ENCODE measurements at places on chromosomes 12 and 14.

DNA sequence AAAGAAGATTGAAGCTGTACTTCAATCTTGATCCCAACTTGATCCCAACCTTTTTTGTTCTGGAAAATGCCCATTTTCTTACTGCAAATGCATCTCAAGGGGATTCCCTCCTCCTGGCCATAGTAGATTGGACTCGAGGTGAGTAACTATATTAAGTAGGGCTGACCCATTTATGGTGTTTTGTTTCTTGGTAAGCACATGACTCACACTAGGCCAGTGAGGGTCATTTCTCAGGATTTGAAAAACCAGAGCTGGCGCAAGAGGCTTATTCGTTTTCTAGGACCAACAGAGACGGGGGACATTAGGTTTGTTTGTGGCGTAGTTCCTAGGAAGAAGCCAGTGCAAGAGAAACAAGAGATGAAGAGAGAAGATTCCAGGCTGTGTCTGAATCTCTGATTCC is 51.4 kb downstream of the MRPL42 start:
- no peak for DNase-seq

DNA sequence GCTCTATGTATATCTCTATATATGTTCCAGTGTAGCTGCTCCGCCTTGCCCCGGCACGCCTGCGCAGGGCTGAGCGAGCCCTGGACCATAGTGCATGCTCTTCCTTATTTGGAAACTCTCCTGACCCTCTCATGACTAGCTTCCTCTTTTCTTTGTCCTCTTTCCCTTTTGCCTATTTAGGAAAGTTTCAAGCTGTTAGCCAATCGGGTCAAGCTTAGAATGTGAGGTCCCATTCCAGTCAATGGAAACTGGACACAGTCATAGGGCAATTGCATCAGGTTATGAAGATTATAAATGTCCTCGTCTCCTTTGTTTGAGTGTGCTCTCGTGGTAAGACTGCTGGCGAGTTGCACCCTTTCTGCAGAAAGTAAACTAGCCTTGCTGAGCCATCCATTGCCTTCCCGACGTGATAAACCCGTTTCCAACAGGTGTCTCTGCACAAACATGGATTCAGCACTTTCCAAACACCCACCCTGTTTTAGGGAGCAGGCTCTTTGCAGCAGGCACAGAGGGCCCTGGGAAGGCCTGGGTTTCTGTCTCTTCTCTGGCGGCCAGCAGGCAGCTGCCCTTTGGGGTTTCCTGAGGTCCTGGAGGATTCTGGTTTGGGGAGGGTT is 30.9 kb downstream of the CCDC92 start:
- no peak for DNase-seq

- DNase-seq: no peak
These were observed 59.5 kb downstream of the SEL1L start for GRCh38 chr14:81474148-81474492.

DNA sequence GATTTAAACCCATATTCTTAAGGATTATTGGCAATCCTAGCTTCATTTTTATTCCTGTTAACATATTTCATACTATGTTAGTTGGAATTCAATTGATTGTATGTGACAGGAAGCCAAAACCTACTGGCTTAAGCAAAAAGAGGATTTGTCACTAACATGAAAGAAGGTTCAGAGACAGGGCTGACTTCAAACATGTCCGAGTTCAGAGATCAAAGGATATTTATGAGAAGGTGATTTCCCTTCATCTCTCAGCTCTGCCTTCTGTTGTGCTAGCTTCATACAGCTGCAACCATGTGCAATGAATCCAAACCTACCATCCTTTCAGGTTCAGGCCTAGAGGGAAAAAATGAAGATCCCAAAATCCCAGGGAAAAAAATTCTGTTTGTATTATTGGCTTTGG is 349.7 kb downstream of the ATP23 start:
- DNase-seq: no peak

DNA sequence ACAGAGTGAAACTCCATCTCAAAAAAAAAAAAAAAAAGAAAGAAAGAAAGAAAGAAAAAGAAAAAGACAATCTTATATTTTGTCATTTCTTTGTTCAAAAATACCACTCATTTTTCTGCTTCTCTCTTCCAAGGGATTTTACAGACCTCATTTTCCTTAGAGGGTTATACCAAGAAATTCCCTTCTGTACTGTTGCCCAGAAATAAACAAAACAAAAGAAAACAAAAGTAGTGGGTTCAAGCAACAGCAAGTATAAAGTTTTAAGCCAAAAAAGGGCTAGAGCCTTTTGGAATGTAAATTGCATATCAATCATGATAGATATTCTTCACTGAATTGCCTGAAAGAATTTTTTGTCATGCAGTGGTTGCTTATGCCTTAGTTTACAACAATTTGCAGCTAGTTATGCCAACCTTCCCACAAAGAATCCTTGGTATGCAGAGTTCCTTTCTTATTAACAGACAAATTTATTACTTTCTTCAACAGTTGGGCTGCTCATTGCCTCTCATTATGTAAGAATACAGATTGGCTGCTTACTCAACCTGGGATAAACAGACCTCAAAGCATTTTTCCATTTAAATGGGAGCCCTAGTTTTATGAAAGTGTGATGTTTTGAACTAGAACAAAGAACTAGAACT is 129.1 kb upstream of the PPFIA2 start:
- DNase-seq: no peak

DNA sequence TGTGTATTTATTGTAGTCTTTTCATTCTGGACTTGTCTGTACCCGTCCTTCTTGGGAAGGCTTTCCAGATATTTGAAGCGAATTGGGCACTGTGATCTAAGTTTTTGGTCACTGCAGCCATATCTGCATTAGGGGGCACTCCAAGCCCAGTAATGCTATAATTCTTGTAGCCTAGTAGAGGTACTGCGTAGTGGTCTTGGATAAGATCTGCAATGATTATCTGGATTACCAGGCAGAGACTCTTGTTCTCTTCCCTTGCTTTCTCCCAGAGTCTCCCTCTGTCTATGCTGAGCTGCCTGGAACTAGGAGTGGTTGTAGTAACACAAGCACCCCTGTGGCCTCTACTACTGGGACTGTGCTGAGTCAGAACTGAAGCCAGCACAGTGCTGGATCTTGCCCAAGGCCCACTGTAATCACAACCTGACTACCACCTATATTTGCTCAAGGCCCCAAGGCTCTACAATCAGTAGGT is 30.0 kb downstream of the SLC38A2 start:
- peak; percentile 62 for DNase-seq

GRCh38 chr14:45641541-45641940 is 388.5 kb upstream of the MIS18BP1 start:
- no peak for DNase-seq

DNA sequence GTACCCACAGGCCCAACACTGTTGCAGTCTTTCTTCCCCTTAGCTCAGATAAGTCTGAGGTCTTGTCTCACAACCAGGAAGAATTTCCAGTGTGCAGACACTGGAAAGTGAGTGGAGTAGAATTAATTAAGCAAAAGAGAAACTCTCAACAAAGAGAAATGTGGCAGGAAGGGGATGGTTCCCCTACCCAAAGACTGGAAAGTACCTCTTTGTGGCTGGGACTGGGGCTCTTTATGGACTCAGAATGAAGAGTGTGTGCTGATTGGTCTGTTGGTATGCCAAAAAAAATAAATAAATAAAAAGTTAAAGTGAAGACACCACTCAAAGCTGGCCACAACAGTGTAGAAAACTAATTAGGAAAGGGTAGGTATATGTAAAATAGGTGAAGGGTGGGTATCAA is 26.4 kb downstream of the GLIPR1L1 start:
- no peak for DNase-seq

DNA sequence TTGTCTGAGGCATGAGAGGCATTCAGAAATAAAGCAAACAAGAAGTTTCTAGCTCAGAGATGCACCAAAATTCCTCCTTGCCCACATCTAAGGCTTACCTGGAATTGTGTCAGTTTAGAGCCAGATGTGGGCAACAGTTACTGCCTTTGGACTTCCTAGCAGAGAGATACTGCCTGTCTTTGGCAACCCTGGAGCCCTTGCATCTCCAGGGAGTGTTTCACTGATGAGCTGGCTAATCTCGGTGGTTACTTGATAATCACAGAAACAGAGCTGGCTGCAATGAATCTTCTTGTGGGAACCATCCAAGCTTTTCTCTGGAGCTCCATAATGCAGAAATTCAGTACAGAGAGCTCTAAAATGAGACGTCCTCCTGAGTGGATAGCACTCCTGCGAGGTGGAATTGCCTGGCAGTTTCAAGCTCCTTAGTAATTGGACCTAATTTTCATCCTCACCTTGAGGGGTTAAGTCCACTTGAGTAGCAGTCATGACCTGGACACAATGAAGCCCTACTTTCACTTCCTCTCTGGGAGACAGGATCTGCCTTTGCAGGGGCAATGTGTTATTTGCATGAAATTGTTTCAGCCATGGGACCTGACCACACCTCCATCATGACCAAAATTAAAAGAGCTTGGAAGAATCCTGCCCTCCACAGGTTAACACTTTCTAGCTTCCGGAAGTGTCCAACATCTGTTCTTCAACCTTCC is 108.8 kb upstream of the ARHGAP5 start:
- DNase-seq: no peak

DNA sequence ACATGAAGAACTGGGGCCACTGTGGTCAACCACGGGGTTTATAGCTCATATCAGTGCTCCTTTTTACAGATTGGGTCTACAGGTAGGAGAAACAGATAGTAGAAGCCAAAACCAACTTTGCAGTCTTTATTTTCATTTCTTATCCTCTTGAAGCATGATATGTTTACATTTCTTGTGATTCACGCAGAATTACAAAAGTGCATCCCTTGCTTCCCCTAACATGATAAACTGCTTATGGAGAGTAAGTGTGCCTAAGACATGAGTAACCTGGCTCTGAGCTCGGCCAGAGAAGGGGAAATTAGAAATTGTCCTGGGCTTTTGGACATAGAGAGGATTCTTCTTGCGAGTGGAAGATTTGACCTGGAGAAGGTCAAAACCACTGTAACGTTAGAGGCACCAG is 18.4 kb downstream of the PWP1 start:
- DNase-seq: no peak

DNA sequence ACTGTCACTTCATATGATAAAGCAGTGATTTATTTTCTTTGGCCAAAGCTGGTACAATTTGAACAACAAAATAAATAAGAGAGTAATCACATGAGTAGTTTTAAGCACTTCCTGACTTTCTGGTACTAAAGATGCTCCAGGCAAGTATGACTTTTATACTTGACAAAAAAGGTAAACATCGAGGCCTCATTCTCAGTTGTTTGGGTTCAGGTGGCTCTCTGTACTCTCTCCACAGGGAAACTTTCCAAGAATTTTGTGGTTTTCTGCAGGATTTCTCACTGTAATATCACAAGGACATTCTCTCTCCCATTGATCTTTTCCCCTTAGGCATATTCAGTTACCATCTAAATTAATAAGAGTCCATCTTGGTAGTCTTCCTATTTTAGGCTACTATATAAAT is 26.6 kb upstream of the KCNC2 start:
- no peak for DNase-seq

DNA sequence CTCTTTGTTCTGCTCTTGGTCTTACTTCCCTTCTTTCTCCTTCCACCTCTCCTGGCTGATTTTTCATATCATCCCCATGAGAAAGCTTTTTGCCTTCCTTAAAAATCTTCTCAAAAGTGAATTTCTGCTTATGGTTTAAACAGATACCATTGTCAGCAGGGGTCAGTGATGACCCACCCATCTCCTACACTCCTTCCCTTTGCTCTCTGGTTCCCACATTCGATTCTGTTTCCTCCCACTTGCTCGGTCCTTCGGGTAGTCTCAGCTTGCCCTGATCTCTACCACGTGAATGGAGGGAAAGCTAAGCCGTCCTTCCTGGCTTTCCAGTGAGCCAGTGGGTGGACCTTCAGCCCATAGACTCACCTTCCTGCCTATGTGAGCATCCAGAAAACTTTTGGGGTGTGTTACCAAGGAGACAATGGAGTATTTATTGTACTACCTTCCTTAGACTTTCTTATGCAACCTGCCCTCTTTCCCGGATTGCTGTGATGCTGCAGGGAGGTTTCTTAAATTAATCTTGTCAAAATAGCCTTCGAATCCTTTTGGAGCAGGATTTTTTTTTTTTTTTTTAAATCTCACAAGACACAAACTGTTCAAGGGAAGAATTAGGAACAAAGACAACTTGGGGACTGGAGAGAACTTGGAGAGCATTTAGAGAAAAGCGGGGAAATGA is 306.3 kb downstream of the CACNA1C start:
- no peak for DNase-seq

GRCh38 chr12:7868391-7868790 is 4.3 kb downstream of the SLC2A14 start:
- no peak for DNase-seq

GRCh38 chr14:92880351-92880750 is 42.6 kb upstream of the CHGA start:
- DNase-seq: no peak

- peak; percentile 71 for DNase-seq
These were observed 14.1 kb downstream of the DRAM1 start for GRCh38 chr12:101891462-101891971.

DNA sequence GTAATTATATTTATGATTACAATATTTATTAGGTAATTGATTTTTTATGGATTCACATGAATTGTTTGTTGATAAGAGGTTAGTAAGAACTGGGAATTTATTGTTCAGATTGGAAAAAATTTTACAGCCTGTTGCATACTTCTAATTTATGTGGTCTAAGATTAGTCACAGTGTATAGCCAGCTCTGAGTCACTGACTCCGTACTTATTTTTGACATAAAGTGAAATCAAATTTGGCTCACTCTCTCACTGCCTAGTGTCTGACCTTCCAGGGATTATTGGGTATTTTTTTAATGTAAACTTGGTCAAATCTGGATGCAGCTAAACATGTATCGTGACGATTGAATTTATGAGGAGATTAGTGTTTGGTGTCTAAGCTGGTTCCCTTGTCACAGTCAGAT is 109.3 kb downstream of the PTPRQ start:
- peak; percentile 25 for DNase-seq

DNA sequence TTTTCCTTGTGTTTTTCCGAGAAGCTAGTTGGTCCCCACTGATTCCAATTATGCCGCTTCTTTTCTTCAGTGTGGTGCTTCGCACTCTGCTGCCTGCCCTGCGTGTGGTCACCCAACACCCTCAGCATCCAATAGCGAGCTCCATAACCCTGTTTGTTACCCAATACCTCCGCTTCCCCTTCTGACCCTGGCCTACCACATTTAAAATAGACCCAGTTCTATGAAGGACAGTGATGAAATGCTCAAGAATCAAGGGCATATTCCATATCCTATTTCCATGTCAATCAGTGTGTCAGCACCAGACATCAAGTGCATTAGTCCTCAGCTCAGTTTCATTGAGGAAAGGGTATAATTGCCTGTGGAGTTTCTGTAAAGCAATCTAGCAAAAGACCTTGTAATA is 9.5 kb downstream of the NDRG2 start:
- DNase-seq: no peak

DNA sequence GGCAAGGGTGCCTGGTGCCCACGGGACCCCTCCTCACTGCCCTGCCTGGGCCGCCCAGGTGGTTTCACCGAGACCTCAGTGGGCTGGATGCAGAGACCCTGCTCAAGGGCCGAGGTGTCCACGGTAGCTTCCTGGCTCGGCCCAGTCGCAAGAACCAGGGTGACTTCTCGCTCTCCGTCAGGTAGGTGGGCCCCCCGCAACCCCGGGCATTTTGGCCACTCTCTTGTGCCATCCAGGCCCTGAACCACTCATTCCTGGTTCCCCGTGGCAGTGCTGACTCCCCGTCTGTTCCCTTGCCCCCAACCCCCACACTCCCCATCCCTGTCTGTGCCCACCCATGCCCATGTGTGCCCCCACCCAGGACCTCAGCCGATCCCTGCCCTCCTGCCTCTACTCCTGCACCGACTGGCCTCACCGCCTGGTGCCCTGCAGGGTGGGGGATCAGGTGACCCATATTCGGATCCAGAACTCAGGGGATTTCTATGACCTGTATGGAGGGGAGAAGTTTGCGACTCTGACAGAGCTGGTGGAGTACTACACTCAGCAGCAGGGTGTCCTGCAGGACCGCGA is 480 bp downstream of the PTPN6 start:
- no peak for DNase-seq

- DNase-seq: peak; percentile 77
These were observed 79.4 kb downstream of the ST8SIA1 start for GRCh38 chr12:22255097-22255496.
